SJSA1 (cell line): ENCODE measurements at places on chromosomes 2 and 18. TPM values are rescaled to one million over a fixed set of nuclear protein-coding genes. Genes with fewer than 3 reads are reported as not detected.
A peak's percentile ranks its signal among the peaks of the same experiment; 100 is the strongest.

Gene GAL3ST2
- not detected in 2 replicates for total RNA-seq

DNA sequence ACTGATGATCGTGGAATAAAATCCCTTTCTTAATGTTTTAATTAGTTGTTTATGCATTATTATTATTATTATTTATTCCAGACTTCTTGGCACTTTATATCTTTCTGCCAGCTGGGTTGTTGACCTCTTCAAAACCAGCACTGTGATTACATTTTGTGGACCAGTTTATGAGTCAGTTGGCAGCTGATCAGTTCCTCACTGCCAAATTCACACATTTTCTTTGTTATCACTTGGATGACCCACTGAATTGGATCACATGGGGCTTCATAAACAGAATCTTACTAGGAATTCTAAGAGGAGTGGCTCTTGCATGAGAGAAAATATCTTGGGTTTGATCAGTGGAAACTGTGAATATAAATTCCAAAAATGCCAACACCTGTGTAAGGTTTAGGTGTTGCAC is 321.8 kb upstream of the SPRED2 start:
- DNase-seq: no peak

Gene LRATD1
- not detected in 2 replicates for total RNA-seq

DNA sequence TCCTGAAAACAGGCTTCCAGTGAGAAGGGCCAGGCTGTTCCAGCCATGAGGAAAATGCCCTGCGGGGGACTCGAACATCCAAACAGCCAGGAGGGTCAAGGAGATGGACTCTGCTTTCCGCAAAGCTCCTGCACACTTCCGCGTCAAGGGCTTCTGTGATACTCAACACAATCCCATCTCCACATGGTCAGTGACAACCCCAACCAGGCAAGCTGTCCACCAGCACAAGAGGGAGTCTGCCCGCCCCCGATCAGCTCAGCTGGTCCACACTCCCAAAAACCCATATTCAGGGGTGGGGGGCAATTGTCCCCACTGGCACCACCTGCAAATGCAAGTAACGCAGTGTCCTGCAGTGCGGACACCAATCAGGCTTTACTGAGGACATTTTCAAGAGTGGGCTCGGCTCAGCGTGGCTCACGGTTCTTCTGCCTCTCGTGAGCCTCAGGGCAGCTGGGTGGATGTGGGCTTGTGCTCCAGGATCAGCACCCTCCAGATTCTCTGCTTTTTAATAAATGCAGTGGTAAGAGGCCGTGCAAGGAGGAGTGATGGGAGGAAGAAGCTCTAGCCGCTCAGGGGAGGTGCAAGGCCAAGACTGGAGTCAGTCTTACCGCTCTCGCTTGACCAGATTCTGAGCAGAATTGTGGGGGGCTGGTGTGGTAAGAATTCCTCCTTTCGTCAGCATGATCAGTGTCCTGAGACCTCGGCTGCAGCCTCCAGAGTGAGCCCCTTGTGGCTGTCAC is 19.5 kb upstream of the CIDEA start:
- no peak for DNase-seq

Gene ZNF2
- 4.2 and 4.8 TPM in 2 replicates for total RNA-seq

- no peak for DNase-seq
These were observed 55.3 kb upstream of the NABP1 start for GRCh38 chr2:191622374-191623320.

GRCh38 chr2:200705305-200706041 is 106.2 kb upstream of the BZW1 start:
- DNase-seq: no peak

DNA sequence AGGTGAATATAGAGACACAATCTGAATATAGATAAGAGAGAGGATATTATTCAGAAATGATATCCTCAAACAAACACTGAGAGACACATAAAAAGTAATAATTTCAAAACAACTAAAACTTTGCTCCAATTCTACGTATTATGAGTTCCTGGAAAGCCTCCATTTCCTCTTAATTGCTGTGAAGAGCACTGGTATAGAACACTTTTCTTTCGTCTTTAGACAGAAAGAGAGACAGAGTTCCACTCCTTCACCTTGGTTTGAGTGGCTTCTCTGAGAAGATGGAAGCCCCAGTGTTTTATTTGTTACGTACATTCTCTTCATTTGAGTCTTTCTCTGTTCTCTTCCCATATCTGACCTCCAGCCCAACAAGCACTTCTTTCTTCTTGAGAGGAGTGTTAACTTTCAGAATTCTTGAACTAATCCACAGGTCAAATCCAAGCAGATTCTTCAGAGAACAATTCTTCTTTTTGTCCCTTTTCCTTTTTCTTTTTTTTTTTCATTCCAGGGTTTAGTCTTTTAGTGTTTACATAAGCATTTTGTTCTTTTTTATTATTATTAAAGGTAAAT is 6.4 kb upstream of the PIK3C3 start:
- DNase-seq: no peak

DNA sequence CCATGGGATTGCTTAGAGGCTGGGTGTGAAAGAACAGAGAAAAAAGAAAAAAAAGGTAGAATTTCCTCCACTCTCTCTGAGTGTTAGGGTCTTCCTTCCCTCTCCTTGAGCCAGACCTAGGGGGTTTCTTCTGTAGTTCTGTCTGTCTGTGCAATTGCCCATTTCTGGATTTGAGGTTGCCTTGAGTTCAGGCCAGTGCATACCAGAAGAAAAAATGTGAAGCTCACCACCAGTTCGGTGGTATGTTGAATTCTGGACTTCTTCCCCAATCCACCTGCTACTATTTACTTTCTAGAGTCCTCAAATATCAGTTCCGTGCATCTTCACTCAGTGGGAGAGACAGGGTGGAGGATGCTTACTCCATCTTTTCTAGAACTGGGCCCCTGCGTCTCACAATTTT is 15.3 kb upstream of the SELENOI start:
- DNase-seq: no peak

GRCh38 chr2:47029737-47030524 is 114.3 kb upstream of the MCFD2 start:
- peak; percentile 58 for DNase-seq

Gene MDH1
- 326 and 336 TPM in 2 replicates for total RNA-seq

GRCh38 chr2:84781942-84782716 is 98.8 kb downstream of the TRABD2A start:
- DNase-seq: no peak

Gene KCNE4
- 3.1 and 4.3 TPM in 2 replicates for total RNA-seq

Gene PLGLB2
- 2.1 TPM in 1 of 2 replicates, not detected in the other for total RNA-seq

GRCh38 chr2:134089454-134089853 is 164.4 kb upstream of the MGAT5 start:
- no peak for DNase-seq

- no peak for DNase-seq
These were observed 19.8 kb downstream of the ORC2 start for GRCh38 chr2:200943527-200944105.

GRCh38 chr2:15874854-15875804 is 65.2 kb upstream of the MYCN start:
- no peak for DNase-seq

- no peak for DNase-seq
These were observed 39.1 kb upstream of the IGFBP2 start for GRCh38 chr2:216594081-216594480.

GRCh38 chr2:173555833-173556232 is 201.2 kb downstream of the CDCA7 start:
- DNase-seq: no peak

Gene ARHGEF4
- 3.9 and 6.9 TPM in 2 replicates for total RNA-seq

DNA sequence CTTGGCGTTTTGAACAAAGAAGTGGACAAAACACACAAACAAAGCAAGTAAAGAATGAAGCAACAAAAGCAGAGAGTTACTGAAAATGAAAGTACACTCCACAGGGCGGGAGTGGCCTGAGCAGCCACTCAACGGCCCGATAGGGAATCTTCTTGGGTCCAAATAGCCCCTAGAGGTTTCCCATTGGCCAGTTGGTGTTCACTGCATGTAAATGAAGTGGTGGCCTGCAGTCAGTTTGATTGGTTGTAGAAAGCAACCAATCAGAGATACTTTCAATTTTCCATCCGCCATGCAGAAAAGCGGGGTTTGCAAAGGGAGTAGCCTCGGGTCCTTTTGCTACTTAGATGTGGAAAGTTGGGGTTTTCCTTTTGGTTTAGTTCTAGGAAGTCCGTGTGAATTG is 31.6 kb downstream of the CYBRD1 start:
- DNase-seq: peak; percentile 85

GRCh38 chr2:196258407-196258806 is 87.0 kb upstream of the STK17B start:
- no peak for DNase-seq

DNA sequence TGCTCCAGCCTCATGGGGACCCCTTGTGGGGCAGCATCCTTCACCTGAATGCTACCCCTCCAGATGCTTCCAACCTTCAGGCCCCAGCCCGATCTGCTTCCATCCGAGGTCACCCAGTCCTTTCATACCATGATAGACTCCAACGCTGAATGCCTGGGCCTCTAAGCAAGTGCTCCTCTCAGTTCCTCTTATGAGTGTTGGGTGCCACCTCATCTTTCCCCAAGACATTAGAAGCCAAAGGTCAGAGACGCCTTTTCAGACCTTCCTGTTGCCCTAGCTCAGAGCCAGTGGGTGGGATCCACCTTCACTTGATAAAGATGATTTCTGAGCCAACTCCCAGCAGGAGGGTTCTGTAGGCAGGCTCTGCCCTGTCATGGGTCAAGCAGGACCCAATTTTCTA is 174.5 kb upstream of the MGAT5 start:
- DNase-seq: no peak

DNA sequence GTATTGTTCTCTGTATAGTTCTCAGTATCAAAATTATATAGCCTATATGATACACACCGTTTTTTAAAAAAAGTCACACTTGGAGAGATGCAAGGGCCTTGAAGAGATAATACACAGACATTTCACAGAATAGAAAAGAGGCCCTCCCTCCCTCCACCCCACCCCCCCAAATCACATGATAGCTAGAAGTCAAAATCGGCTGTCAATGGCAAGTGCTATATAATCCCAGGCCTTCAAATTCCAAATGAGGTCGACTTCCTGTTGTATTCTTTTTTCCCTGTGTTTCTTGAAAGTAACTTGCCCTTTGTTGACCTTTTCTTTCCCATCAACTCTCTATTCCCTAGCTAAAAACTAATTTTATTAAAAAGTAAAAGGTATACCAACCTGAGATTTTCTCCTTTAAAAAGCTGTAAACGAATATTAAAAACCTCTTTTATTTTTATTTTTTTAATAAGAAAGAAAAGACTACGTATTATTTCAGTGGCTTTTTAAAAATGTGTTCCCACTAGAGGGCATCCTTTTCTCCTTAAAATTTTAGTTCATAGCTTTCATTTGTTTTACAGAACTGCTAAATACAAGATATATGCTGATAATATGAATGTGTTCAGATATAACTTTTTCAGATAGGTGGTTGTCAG is 46.6 kb downstream of the KCMF1 start:
- DNase-seq: peak; percentile 47

Gene CARF
- 3.1 and 7.9 TPM in 2 replicates for total RNA-seq

- no peak for DNase-seq
These were observed 17.3 kb upstream of the RHOB start for GRCh38 chr2:20429528-20429927.

Gene CGREF1
- 2.1 and 3.1 TPM in 2 replicates for total RNA-seq

- DNase-seq: peak; percentile 51
These were observed 207.4 kb downstream of the ARL6IP6 start for GRCh38 chr2:152925547-152926448.

DNA sequence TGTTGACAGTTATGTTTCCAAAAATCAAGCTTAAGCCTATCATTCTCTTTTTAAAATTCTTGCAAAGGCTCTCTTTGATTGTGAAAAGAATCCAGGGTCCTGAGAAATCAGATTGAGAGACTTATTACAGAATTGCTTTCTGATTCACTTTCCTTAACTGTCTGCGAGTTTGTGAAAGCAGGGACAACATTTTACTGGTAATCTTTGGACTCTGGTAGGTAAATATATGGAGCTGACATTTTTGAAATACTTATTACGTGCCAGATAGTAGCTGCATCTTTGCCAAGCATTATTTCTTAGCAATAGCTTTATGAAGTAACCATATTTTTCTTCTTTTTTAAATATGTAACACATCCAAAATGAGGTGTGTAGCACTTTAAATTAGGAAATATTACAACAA is 570.9 kb downstream of the CMPK2 start:
- DNase-seq: no peak

GRCh38 chr2:166758956-166759355 is 129.3 kb upstream of the XIRP2 start:
- DNase-seq: no peak

DNA sequence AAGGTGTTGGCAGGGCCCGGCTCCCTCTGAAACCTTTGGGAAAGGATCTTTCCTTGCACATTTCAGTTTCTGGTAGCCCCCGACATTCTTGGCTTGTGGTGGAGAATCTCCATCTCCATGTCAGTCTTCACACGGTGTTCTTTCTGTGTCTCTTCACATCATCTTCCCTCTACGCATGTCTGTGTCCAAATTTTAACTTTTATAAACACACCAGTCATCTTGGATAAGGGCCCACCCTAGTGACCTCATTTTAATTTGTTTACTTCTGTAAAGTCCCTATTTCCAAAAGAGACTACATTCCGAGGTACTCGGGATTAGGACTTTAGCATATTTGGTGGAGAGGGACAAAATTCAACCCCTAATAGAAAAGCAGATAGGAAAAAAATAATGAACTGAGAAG is 138.4 kb downstream of the GALNT3 start:
- DNase-seq: no peak

GRCh38 chr2:53108246-53108645 is 659.4 kb upstream of the CHAC2 start:
- no peak for DNase-seq

GRCh38 chr18:72470391-72470790 is 73.8 kb downstream of the CBLN2 start:
- DNase-seq: no peak

DNA sequence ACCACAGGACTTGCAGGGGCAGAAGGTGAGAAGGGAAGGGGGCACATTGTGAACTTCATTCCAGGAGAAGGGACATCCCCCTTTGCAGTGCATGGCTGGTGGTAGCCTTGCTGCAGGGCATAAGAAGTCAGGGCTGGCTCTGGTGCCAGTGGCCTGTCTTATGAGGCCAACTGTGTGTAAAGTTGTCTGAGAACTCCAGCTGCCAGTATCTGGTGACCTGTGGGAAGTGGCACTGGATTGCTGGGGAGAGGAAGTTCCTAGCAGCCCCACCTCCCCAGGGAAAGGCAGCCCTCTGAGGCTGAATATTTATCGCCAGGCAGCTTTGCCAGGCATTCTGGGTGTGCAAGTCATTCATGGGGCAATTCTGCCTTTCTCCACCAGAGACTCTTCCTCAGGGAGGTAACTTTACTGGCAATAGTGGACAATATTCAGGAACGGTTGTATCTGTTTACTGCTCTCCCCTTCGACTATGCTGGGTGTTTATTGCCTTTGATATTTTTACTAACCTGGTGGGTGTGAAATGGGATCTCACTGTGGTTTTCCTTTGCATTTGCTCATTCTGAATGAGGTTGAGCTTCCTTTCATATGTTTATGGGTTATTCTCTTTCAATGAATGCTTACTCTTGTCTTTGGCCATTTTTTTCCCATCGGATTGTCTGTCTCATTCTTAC is 12.3 kb downstream of the TRPM8 start:
- DNase-seq: no peak

DNA sequence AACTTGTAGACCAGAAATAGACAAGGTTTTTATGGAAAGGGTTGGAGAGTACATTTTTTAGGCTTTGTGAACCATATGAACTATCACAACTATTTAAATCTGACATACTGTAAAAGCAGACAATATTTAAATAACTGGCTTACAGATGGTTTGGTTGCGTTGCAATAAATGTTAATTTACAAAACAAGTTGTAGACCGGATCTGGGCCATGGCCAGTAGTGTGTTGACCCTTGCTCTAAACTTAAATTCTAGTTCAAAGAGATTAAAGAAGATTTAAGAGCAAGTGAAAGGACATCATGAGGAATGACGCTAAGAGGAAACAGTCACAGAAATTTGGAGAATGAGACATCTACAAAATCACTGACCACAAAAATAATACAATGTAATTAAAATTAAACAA is 652.7 kb downstream of the DCDC2C start:
- DNase-seq: no peak
